ENCODE measurements at places on chromosomes 1 and 21.

DNA sequence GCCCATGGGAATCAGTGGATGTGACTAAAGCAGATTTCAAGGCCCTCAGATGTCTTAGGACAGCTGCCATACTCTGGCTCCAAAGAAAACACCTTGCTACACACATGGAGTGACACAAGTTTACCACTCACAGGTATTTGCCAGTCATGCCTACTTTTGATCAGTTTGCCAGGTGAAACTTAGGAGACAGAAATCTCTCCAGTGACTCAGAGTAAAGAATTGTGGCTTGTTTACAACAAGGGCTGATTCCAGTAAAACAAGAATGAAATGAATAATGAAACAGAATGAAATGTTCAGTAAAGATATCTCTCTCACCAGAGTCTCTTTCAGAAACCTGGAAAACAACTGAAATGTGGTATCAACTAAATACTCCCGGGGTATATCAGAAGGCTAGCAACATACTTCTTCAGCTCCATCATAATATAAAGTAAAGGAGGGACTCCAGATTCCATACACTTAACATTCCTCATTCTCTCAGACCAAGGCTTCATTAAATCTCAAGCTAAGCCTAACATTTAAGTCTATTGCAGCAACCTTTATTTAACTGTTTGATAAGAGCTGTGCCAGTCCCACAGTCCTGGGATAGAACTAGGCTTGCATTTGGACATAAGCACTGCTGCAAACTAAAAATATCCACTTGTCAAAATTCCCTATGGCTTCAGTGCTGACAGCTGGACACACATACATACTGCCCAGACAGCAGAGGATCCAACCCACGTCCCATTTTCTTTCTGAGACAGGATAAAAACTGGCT lies 143.3 kb downstream of the SIPA1L2 start:
- DNase-seq, result no peak

GRCh38 chr1:159771127-159771895 lies 9.5 kb upstream of the DUSP23 start:
- DNase-seq, result no peak

DNA sequence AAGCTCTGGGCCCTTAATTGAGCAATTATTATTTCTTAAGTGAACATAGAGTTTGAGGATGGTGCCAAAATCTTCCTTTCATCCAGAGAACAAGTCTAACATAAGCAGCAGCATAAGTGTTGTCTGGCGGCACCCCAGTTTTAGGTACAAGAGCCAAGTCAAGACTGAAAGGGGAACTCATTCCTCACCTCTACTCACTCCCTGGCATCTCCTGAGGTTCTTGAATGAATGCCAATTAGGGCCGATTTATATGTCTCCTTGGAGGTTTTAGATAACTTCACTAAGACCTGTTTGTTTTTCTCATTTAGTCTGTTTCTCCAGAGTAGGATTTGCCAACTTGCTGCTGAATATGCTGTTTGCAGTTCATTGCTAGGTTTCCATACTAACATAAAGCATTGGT lies 42.6 kb upstream of the ADGRL2 start:
- DNase-seq, result no peak

- no peak for DNase-seq
These were observed 111.8 kb upstream of the USP25 start for GRCh38 chr21:15617964-15618363.

- DNase-seq, result no peak
These were observed 32.8 kb downstream of the ELK4 start for GRCh38 chr1:205598841-205599668.

- DNase-seq, result no peak
These were observed 12.6 kb upstream of the PSMA5 start for GRCh38 chr1:109438798-109439297.

GRCh38 chr21:45719177-45719802 lies 75.8 kb downstream of the PCBP3 start:
- DNase-seq, result no peak

DNA sequence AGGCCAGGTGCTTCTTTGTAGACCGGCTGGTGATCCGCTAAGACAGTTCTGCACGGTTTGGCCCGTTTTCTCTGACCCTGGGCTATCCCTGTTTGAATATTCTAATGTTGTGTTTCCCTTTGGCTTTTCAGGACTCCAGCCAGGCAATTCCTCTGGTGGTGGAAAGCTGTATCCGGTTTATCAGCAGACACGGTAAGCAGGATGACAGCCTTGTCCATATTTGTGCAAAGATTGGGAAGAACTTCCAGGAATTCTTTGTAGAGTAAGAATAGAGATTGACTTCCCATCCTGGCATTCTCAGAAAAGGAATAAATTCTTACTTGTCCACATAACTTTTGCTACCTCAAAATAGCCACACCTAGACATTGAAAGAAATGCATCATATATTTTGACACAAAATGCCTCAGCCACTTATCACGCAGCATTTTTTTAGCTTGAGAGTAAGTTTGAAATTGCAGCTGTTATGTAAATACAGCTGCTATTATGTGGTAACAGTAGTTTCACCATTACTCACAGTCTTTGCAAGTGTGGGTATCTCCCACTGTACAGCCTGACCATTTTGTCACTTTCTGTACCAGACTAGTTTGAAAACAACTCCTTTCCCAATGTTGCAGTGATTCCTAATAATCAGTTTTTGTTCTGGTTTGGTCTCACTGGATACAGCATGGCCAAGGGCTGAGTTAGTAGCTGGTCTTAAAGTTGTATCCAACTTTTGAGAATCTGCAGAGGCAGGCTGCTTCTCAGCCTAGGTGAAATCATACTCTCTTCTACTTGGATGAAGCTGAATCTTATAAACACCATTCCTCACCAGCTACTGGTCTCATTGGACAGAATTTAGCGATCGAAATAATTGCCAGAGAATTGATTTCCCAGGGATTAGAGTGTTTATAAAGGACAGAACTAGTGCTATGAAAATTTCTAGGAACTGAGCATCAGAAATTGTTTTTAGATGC lies 40.0 kb upstream of the IKBKE start:
- DNase-seq, result no peak

GRCh38 chr1:41661428-41662060 lies 177.1 kb upstream of the EDN2 start:
- no peak for DNase-seq

GRCh38 chr1:161083748-161084596 lies 5.4 kb downstream of the NECTIN4 start:
- no peak for DNase-seq

DNA sequence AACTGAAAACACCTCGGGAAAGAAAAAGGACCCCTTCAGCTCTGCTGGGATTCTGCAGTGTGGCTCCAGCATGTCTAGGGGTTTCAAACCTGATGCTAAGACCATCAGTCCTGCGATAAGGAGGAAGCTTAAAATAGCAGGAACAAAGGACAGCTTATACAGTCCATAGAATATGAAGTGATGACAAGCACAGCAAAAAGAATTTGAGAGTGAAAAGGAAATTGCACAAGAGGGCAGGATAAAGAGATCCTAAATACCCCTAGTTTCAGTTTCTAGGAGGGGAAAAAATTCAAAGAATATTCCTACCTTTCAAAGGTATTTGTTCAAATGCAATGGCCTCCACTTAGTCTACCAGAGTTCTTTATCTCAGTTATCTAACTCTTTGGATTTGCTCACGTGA lies 171.4 kb downstream of the TGFB2 start:
- no peak for DNase-seq

GRCh38 chr1:193753038-193753756 lies 566.8 kb upstream of the B3GALT2 start:
- DNase-seq, result no peak
